ENCODE measurements at places on chromosomes 11 and 22.
A peak's percentile ranks its signal among the peaks of the same experiment; 100 is the strongest.

DNA sequence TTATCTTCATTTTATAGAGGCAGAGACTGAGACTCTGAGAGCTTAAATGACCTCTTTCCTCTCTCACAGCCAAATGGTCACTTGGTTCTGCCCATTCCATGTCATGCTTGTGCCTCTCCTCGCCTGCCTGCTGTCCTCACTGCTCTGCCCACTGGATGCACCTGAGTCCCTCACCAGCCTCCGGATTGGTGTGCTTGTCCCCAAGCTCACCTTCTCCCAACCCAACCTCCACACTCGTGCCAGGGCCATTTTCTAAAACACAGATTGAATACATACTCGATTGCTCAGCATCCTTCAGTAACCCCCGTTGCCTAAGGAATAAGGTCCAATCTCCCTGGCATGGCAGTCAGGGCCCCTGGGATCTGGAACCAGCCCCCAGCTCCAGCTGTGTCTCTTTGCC, 28.4 kb upstream of the NECTIN1 start:
- DNase-seq, result no peak

DNA sequence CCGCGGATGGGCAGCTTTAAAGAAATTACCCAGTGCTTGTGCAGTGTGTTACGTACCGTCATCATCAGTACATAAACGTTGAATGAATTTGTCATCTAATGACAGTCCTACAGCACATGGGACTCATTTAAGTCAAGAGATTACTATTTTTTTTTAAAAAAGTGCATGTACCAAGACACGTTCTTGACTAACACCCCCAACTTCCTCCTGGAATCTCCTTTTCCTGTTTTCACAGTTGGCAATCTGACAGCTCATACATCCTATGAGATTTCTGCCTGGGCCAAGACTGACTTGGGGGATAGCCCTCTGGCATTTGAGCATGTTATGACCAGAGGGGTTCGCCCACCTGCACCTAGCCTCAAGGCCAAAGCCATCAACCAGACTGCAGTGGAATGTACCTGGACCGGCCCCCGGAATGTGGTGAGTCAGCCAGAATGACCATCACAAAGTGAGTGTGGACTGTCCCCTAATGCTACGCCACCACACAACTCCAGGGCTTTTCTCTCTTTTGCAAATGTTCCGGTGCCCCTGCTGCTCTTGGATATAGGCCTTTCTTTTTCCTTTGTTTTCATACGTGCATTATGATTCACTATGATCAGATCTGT, 162.0 kb upstream of the SORL1-AS1 start:
- DNase-seq, result no peak

- no peak for DNase-seq
Measured at GRCh38 chr11:63877658-63878241, 38.8 kb downstream of the MARK2 start.

DNA sequence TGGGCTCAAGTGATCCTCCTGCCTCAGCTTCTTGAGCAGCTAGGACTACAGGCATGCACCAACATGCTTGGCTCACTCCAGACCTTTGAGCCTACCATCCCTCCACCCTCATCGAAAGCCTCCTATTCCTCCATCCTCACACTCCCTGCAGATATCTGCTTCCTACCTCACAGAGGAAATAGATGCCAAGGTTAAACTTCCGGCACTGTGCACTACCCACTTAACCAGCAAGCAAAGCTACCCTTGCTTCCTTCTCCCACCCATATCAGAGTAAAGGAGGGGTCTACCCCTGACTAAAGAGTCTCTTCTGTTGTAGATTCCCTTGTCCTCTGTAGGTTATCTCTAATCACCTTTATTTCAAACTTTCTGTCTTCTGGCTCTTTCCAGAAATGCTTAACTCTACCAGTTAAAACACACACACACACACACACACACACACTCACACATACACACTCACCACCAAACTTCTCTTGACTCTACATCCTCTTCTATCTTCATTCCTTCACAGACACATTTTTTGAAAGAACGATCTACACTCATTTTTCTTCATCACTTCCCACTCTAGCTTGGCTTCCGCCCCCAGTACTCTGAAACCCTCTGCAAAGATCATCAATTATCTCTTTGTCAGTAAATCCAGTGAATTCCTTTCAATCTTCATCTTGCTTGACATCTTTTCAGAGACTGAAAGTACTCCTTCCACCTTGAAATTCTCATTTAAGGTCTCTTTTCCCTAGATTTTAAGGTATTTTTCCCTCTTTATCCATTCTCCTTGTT, 10.9 kb upstream of the SIK2 start:
- DNase-seq, result no peak

GRCh38 chr11:1520209-1520662, 33.7 kb upstream of the MOB2 start:
- DNase-seq, result no peak

GRCh38 chr22:46969491-46969890, 207.0 kb downstream of the TBC1D22A start:
- no peak for DNase-seq

DNA sequence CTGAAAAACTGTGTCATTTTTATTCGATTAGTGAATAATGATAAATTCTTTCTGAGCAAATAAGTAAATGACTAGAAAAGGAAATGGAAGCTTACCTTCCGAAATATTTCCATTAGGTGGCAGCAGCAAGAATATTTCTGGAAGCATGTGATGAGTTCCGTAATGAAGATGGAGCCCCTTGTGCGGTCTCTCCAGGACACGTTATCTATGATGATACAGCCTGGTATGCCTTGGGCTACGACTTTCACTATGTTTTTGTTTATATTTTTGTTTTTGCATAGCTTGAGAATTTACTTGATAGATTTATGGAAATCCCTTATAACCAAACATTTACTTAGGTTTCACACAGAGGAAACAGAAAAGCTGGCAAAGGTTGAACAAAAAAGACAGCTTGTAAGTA, 25.7 kb downstream of the CASP5 start:
- no peak for DNase-seq

DNA sequence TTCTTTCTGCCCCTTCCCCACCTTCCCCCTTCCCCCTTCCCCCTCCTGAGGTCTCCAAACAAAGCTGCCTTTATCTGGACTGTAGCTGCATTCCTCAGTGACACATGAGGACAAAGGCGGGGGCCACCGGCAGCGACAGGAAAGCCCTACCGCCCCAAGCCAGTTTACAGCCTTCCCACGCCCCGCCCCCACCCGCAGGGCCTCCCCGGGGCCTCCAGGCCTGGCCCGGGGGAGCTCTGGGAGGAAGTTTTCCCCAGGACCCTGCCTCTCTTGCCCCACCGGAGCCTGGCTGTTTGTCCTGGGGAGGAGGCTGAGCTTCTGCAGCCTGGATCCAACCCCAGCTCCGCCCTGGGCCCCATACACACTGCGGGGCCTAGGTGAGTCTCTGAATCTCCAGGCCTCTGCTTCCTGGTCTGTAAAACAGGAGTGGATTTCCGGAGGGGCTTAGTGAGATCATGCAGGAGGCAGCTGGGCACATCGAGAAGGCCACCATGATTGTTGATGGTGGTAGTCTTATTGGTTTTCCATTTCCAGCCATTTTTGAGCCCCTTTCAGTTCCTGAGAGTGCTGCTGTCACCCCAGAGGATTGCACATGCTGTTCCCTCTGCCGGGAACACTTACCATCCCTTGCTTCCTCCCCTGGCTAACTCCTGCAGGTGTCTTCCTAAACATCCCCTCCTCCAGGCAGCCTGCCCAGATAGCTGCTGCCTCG, 130.7 kb downstream of the MN1 start:
- DNase-seq, result no peak

DNA sequence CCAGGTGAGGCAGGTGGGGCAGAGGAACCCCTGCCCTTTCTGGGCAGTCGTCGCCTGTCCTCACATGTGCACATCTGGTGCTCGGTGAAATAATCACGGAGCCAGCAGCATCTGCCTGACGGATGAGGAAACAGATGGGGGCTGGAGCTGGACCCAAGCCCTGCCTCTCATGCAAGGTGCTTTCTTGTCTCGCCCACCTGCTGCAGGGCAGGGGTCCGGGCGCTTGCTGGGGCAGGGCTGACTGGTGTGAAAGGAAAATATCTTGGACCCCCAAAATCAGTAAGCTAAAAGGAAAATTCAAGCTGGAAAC, 3.3 kb downstream of the ALDH3B2 start:
- no peak for DNase-seq

DNA sequence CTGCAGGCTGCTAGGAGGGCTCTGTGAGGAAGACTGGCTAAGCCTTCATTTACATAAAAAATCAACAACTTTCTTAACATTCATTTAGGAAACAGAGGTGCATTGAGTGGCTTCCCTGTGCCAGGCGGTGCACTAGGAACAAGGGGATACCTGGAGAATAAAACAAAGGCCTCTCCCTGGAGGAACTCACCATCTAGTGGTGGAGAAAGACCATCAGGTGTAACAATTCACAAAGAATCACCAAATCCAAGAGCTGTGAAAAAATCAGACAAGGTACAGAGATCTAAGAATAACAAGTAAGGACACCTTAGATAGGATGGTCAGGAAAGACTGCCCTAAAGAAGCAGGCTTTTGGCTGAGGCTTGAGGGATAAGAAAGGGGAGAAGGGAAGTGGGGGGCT, 40.3 kb downstream of the CSNK2A3 start:
- no peak for DNase-seq

DNA sequence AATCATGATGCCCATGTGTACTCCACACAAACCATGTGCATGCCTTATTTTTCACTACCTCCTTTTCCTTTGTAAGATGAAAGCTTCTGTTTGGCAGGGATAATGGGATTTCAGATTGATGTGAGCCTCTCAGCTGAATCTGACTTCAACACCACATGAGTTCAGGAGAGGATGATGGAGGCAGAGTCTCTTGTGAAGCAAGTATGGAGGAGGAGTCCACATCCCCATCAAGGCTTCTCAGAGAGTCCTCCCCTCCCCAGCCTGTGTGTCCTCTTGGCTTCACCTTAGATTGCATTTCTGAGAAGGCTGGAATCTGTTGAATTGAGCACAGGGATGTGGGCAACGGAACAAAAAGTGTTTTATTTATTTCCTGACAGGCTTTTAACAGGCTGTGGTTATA, 370.4 kb downstream of the FAT3 start:
- no peak for DNase-seq

DNA sequence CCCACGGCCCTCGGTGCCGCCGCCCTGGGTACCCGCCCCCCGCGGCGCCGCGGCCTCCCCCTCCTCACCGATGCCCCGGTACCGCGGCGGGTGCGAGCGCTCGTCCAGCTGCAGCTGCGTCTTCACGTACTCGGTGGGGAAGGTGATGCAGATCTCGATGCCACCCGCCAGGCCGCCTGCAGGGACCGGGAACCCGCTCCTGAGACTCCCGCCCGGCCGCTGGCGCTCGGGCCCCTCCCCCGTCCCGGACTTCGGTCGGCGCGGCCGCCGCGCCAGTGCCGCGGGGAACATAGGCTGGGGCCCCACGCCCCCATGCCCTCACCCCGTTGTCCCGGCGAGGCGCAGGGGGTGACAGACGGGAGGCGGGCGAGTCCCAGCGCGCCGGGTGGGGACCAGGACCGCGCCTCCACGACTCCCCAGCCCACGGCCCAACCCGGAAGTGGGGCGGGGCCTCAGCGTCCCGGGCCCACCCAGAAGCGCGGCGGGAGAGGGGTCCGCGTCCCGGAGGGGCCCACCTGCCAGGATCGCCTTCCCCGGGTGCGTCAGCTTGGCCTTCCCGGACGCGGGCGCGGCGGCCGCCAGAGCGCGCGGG, 375 bp downstream of the SLC25A1 start:
- DNase-seq, result peak; percentile 66

GRCh38 chr11:9573775-9574621, 528 bp downstream of the WEE1 start:
- peak; percentile 29 for DNase-seq

GRCh38 chr11:65448074-65448417, 25.4 kb downstream of the NEAT1 start:
- DNase-seq, result no peak

DNA sequence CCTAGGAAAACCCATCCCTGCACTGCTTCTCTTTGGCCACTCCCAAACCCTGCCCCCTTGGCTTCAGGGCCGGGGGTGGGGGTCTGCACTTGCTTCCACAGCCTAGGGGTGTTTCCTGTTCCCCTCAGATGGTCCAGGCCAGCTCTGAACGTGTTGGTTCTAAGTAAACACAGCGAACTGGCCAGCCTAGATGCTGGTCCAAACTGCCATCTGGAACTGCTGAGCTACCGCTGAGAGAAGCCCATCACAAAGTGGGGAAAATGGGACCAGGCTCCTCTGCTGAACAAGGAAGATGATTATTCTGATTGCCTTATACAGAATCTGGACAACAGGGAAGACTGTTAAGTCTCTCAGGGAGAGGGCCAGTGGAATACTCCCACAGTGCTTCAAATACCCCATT, 23.5 kb upstream of the YPEL1 start:
- no peak for DNase-seq

DNA sequence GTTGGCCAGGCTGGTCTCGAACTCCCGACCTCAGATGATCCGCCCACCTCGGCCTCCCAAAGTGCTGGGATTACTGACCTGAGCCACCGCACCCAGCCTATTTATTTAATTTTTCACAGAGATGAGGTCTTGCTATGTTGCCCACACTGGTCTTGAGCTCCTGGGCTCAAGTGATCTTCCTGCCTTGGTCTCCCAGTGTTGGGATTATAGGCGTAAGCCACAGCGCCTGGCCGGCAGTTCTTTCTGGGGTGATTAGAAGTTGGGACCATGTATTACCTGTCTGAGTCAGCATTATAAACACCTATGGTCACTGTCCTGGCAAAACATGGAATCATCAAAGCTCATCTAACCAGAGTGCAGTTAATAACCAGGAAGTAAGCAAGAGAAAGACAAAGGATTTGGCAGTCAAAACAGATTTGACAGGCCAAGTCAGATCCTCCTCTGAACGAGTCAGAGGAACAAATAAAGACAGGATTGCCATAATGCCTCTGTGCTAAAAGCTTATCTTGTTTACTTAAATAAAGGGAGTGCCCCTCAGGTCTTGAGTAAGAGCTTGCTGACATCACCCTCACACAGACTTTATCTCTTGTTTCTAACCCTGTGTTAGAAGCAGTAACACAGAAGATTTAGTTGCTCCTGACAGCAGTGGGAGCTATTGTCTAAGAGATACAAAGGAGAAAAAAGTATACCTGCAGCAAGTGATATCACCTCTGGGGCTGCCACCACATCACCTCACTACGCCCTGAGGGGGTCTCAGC, 3.7 kb downstream of the SERPIND1 start:
- DNase-seq, result no peak

GRCh38 chr11:65633390-65634108, 4.4 kb upstream of the SIPA1 start:
- DNase-seq, result no peak

GRCh38 chr11:12278766-12279671, 98.4 kb upstream of the PARVA start:
- DNase-seq, result no peak

GRCh38 chr11:29641201-29641600, 375.6 kb downstream of the KCNA4 start:
- DNase-seq, result no peak

GRCh38 chr11:134630861-134631260, 218.8 kb upstream of the B3GAT1 start:
- DNase-seq, result no peak

- no peak for DNase-seq
Measured at GRCh38 chr11:36363361-36364268, 67.5 kb downstream of the PRR5L start.

Measured in activated naive CD4-positive, alpha-beta T cell treated with anti-CD3 and anti-CD28 coated beads, Interleukin-2, amount 50 U/mL, for 16 hours (primary cell).